NCI-H1417 (cell line): ENCODE measurements at places on chromosomes 6 and 20.

DNA sequence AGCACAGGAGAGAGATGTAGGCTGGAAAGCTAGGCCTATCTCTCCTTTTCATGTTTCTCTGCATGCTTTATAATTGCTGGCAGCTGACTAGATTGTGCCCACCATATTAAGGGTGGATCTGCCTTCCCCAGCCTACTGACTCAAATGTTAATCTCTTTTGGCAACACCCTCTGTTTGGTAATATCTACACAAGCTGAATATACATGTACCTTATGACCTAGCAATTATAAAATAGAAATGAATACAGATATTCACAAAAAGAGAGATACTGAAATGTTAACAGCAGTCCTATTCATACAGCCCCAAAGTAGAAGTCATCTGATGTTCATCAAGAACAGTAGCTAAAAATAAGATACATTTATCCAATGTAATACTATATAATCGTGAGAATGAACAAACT, 429.6 kb downstream of the EPM2A start:
- DNase-seq: no peak

DNA sequence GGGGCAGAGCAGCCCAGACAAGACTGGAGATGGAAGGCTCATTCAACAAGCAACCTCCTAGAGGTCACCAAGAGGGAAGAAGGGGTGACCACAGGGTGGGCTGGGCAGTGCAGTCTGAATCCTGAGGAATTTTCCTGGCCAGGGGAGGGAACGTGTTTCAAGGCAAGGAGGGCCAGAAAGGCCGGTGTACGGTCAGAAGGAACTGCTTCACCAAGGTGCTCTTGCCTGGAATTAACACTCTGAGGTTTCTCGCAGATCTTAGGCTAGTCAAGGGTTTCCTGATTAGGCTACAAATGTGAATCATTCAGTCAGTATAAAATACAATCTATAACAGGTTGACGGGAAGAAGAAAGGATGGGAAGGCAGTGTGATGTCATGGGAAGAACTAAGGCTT, 199.3 kb downstream of the LRFN2 start:
- no peak for DNase-seq

GRCh38 chr6:108446629-108447150, 114.0 kb upstream of the FOXO3 start:
- no peak for DNase-seq

DNA sequence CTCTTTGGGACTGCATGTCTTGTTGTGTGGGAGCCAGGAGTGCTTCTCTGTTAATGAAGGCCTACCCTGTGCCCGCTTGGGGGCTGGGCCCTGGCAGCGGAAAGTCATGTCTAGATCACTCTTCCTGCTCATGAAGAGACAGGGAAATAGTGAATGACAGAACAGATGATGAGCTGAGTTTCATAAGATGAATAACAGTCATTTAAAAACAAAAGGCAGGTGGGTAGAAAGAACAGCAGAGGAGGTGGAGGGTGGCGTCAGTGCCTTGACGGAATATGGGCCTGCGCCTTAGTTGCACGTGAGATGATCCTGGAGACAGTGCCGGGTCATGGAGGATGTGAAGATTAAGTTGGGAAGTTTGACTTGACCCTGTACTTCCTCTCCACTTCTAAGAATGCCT, 85.5 kb downstream of the ARID1B start:
- no peak for DNase-seq

DNA sequence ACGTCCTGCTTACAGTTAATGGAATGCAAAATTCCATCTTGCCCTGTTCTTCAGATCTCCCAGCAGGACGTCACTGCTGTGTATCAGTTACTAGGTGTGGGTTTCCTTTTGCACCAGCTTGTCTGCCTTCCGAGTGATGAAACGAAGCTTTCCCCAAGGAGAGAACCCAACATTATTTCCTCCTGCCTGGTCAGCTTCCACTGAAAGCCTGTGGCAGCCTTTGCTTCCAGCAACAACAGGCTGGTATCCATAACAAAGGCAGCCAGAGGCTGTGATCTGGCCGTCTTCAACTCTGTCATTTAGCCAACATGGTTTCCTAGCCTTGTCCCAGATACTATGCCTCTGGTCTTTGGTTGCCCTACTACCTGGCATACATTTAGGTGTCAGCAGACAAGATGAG, 78.9 kb upstream of the HEY2 start:
- DNase-seq: no peak

DNA sequence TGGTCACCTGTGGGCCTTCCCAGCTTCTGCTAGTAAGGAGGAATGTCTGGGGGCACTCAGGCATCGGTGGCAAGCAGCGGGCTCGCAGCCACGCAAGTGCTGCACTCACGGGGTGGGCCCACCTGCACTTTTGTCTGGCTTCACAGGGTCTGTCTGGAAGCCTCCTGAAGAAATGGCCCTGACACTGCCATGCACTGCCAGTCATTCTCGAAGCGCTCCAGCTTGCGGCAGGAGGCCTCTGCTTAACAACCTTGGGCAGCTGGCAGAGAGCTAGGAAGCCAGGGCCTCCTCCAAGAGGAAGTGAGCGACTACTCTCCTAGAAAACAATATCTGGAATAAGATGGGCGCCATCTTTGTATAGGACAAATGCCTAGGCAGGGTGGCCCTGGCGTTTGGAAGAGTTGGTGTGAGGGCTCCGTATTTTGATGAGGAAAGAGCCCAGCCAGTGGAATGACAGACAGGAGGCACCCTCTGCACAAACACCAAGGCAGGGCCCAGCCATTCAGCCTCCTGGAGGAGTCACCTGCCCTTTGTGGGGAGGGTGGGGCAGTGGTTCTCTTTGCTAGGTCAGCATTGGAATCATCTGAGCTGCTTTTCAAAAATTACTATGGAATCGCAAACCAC, 113.9 kb downstream of the SYNDIG1 start:
- DNase-seq: no peak

DNA sequence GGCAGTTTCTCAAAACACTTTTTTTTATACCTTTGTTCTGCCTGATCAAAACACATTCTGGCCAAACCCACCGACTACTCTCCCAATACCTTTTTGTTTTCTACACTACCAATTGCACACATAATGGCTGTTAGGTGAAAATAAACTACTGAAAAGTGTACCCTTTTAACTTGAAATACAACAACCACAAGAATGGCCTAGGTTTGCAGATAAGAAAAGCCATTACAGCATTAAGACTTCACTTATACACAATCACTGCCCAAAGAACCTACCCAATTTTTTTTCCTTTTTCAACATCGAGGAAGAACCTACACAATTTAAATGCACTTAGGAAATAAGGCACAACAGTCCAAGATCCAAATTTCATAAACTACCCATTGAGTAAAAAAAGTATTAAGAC, 1.8 kb downstream of the SEC63 start:
- DNase-seq: no peak

GRCh38 chr6:73088138-73088813, 137.0 kb downstream of the KHDC1L start:
- DNase-seq: no peak

DNA sequence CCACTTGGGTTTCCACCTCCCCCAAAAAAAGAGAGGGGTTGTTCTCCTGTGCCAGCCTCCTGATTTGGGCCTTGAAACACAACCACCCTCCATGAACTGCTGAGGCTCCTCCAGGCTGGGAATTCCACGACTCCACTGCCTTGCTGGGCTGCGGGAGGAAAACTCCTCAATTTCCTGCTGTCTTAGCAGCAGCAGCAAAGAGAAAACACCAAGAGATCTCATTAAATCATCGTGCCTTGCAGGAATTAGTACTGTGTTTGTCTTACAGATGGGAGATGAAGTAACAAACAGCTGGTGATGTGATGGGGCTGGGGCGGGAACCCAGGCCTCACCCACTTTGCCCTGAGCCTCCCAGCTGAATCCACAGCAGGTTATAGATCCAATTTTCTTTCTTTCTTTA, 29.0 kb downstream of the BPIFB1 start:
- no peak for DNase-seq

DNA sequence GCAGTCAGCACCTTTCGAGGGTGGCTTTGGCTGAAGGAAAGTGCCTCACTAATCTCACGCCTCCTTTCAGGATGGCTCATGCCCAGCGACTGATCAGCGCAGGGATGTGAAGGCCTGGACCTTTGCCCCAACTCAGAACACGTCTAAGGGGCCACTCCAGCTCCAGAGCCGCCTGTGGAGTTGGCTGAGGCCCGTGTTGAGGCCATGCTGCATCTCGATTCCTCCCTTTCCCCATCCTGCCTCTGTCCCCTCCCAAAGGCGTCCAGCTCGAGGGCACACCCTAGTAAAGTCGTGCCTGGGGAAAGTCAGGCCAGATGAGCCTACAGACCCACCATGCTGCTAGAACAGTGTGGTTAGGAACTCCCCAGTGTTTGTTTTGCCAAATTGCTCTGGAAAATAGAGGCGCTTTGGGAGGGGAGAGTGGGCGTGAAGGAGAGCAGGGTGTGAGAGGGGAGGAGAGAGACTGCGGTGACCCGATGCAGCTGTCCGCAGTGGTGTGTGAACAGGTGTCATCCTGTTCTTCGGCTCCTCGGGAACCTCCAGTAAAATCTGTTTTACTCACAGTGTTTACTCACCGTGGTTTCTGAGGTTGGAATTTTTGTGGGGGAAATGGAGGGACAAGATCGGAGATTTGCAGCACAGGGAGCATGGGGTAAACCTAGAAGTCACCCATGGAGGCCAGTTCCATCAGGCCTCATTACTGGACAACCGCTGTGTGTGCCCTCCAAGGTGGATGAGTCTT, 85.0 kb upstream of the PMEPA1 start:
- peak; percentile 75 for DNase-seq

- DNase-seq: no peak
Measured at GRCh38 chr6:168086066-168086465, 7.1 kb upstream of the FRMD1 start.

DNA sequence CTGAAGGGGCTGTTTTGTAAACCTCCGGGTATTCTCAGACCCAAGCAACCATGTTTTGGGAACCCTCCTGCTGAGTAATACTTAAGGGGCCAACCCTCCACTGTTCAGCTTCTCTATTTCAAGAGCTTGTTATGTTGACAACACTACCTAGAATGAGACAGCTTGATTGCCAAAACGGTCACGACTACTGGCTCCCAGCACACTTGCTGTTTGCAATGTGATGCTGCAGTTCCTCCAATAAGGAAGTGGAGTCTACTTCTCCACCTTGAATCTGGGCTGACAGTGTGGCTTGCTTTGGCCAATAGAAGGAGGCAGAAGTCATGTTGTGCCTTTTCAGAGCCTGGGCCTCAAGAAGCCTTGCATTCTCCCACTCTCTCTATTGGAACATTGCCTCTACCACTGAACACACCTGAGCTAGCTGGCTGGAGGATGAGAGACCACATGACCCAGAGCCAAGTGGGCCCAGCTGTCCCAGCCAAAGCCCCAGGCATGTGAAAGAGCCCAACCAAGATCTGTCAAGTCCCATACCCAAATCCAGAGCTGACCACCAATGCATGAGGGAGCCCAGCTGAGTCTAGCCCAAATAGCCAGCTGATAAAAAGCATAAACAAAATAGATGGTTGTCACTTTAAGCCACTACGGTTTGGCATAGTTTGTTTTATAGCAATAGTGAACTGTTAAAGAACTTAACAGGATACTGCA, 108.0 kb downstream of the PRND start:
- DNase-seq: peak; percentile 18

- peak; percentile 76 for DNase-seq
Measured at GRCh38 chr6:70369332-70369950, 43.9 kb upstream of the FAM135A start.

GRCh38 chr6:69865126-69865525, 1.2 kb upstream of the COL19A1 start:
- no peak for DNase-seq

DNA sequence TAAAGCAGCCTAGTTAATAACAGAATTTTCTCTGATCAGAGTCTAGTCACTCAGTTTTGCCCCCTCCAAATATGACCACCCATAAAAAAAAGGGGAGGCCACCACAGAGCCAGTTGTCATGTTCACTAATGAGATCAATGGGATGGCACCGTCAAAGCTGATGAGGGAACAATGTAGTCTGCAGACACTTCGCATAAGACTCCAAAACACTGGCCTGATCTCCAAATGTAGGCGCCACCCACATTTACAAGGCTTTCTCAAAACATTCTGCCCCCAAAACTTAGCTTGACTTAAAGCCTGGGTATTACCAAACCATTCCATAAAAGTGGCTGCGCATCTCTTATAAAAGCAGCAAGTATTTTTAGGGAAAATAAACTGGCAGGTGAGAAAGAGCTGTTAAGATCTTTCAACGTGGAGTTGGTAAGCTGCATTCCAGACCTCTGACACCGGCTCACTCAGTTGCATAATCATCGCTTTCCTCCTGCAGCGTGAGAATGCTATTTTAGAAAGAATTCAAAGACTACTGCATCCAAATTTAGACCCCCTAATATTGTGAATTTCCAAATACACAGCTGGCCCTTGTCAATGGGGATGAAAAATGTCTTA, 59.3 kb downstream of the TBC1D7 start:
- no peak for DNase-seq

DNA sequence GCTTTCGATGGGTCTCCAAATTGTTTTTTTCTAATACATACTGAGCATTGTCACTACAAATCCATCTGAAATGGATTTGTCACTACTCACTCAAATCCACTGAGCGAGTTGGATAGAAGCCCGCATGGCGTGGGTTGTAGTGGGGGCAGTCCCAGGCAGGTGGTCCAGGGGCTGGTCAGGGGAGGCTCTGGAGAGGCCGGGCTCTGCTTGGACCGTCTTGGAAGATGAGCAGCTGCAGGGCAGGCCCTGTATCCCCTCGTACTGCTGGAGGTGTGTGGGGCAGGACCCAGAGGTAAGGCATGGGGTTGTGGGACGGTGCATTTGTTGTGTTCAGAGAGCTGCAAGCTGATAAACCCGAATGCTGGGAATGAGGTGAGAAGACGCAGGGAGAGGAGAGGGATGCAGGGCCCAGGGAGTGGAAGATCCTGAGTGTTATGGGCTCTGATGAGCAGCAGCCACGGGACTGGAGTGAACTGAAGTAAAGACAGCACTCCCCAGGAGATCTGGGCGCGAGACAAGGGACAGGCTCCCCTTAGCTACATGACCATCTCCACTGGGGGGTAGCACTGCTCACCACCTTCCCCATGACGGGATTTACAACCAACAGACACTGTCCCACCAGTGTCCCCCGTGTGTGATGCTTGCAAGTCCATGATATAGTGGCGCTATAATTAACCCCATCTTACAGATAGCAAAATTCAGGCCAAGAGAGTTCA, 45.9 kb downstream of the PSMG4 start:
- no peak for DNase-seq
